ENCODE measurements at places on chromosomes 16 and 17.

DNA sequence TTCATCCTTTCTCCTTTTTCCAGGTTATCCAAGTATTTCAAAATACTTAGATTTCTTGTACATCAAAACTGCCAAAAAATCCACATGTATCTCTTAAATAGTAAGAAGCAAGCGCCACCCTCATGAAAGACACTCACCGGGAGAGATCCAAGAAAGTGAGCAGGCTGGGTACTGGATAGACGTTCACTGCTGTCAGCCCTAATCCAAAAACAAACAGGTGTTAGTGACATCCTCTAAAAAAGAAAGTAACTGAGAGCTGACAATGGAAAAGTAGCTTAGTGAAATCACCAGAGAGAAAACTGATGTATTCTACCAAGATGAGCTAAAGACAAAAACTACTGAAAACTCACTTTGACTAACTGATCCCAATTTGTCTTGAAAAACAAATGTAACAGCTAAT, 46.1 kb downstream of the MARVELD3 start:
- DNase-seq: no peak

DNA sequence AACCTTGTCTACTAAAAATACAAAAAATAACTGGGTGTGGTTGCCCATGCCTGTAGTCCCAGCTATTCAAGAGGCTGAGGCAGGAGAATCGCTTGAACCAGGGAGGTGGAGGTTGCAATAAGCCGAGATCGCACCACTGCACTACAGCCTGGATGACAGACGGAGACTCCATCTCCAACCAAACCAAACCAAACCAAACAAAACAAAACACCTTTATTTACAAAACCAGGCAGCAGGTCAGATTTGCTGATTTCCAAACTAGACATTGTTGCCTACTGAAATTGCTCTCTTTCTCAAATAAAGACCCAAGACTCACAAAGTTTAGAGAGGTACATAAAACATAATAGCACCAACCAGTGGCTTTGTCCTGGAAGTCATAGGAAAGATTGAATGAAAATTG, 5.7 kb upstream of the TMEM238L start:
- no peak for DNase-seq

DNA sequence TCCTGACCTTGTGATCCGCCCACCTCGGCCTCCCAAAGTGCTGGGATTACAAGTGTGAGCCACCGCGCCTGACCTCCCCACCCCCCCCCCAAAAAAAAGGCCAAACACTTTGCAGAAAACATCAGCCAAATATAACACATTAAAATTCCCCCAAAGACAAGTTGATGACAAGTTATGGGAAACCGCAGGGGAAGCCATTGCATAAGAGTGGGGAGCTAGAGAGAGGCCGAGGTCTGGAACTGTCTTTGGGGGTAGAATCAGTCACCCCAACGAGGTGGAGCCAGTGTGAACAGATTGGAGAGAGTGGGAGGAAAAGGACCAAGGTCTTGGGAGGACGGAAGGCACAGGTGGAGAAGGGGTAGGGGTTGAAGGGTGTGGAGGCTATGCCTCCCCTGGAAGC, 2.8 kb downstream of the DRC3 start:
- no peak for DNase-seq

DNA sequence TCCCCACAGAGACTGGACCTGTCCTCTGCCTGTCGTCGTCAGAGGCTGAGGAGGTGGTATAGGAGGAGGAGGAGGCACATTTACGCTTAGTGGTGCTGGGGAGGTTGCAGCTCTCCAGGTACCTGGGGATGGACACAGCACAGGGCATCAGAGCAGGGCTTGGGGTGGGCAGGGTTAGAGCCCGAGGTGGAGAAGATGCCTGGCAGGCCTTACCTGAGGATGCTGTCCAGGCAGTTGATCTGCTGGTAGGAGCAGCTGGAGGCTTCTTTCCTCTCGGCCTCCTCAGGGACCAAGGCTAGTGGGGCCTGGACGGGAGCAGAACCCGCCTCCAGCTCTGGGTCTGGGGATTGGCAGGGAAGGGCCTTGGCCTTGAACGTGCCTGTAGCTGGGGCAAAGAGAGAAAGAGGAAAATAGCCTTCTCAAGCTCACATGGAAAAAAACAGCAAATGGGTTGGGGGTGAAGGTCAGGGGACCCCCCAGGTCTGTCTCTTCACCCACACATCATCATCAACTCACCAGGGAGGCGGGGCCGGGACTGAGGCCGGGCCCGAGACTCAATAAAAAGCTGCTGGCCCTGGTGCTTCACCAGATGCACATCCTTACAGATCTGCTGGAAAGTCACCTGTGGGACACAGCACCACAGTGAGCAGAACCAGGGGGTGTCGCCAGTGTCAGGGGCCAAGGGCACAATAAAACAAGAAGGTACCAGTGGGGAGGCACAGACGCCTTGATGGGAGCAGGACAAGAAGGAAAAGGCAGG, 5.6 kb downstream of the PER1 start:
- no peak for DNase-seq

DNA sequence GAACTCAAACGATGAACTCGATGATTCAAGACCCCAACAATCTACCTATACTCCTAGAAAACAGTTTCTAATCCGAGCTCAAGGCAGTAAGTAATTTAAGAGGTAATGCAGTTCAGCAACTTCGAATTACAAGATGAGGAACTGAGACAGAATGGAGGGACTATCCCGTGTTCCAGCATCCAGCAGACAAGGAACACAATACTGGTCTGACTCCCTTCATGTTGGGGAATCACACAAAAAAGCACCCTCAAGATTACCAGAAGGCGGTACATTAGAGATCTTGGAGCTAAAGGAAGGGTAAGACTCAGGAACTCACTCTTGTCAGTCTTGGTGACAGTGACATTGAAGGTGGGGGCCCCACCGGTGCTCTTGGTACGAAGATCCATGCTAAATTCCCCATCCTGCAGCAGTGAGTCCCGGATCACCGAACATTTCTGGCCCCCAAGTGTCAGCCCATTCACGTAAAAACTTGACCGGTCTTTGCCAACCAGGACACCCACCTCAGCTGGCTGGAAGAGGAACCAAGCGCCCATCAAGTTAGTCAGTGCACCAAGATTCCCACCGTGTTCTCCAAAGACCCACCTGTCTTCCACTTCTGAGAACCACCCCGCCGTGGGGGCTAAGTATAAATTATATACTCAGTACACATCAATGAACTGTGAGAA, 1.9 kb downstream of the PFN1 start:
- DNase-seq: no peak

DNA sequence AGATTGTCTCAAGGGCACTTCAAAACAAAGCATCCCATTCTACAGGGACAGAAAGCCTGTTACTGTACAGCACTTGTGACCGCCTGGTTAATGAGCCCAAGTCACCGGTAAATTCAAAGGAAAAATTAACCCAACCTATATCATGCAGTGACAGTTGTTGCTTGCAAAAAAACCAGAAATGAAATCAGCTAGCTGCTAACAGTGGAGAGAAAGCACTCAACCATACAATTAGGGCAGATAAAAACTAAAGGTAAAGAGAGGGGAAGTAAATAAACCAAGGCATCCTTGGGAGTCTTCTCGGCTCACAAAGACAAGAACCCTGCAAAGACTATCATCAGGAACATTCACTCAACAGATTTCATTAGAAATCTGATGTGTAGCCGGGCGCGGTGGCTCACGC, 5.9 kb downstream of the RETREG3 start:
- no peak for DNase-seq

DNA sequence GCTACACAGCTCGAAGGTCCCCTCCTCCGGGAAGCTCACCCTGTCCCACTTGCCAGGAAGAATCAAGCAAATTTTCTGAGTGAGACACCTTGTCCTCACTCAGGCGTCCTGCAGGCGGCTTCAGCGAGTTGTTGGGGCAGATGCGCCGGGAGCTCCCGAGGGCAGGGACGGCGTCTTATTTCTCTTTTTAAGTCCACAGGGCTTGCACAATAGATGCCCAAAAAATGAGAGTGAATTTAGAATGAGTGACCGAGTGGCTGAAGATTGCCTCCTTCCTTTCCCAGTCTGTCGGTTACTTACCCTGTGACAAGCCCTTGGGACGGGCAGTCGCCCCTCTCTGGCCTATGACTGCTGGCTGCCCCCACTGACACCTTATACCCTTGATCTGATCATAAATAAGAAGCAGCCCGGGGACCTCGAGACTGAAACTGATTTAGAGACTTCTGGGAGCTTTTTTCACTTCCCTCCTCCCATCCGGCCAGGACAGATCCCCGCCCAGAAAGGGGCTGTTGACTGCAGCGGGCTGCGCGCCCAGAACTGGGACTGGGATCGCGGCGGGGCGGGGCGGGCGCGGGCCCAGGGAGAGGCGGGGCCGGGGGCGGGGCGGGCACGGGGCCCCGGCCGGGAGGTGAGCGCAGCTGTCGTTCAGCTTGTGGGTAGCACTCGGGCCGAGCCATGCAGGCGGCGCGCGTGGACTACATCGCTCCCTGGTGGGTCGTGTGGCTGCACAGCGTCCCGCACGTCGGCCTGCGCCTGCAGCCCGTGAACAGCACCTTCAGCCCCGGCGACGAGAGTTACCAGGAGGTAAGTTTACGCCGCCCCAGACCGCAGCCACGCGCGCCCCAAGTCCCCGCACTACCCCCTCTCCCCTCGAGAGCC, at the start of gene TTYH2:
TTYH2 (plus strand) TSS at position 659 of the 879 bp plus-strand sequence; CDS start at position 676, 17 bp downstream.
- peak; percentile 96 for DNase-seq

DNA sequence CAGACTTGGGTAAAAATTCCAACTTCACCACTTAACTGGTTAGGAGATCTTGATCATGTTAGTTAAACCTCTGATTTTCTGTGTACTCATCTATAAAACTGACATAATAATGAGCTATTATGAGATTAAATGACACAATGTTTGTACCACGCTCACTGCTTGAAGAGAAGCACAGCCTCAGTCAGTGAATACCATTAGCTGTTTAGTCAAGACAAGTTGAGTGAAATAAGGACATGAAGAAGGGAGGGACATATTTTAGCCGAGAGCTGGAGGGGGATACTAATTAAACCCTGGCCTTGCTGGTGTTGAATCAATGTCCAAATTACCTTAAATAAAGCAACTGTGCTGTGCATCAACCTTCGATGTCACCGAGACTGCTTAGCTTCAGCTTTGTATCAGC, 105.1 kb upstream of the TOX3 start:
- DNase-seq: no peak

GRCh38 chr16:22727285-22728166, 86.4 kb upstream of the HS3ST2 start:
- no peak for DNase-seq

- no peak for DNase-seq
Observed at GRCh38 chr17:33014751-33015150, 23.1 kb downstream of the SPACA3 start.

- DNase-seq: no peak
Observed at GRCh38 chr16:69555437-69555836, 10.3 kb upstream of the NFAT5 start.

DNA sequence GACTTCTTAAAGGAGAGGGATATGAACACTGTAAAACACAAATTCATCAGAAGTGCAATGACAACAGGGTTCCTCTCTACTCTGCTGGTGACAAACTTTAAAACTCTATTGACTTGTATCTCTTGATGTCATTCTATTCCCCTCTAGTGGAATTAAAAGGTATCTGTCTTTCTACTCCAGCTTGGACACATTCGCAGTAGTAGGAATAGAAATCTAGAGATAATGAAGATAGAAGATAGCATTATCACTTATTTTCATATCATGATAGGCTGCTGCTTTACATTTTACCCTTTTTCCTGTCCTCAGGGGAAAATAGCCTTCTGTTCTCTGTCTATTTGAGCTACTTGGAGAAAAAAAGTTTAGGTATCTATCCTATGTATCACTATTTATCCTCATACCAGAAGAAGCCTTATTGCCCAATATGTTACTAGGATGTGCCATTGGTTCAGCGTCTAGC, 209.6 kb upstream of the CACNG5 start:
- peak; percentile 60 for DNase-seq

DNA sequence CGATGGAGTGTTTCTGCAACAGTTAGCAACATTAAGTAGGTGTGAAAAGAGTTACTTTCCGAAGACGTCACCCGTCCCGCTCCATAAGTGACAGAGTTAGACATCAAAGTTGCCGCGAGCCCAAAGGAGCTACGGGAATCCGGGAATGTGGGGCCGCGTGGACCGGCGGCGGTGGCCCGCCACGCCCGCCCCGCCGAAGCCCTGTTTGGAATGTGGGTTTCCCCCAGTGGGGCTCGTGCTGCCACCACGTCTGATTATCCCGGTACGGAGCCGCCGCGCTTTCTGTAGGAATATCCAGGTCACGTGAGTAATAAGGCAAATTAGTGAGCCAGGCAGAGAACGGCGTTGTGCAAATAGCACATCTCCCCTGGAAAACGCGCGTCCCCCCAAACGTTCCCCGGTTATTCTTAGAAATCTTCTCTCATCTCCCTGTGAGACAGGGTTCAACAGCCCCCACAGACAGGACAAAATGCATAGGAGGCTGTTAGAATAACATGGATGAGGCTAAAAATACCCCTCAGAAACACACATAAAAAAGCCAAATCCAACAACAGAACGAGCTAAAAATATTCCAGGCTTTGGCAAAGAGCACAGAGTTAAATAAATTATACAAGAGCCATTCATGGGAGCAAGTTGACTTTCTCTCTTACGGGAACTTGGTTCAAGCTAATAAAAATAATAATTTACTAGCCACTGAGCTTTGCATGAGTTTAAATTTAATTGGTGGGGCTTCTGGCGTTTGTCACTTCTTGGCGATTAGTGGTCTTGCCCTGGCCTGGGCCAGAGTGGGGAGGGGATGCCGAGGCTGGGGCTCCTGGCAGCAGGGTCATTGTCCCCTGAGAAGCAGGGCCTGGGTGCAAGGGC, 8.6 kb downstream of the BAHCC1 start:
- peak; percentile 57 for DNase-seq

GRCh38 chr17:57900991-57901743, 51.3 kb upstream of the MRPS23 start:
- DNase-seq: no peak

DNA sequence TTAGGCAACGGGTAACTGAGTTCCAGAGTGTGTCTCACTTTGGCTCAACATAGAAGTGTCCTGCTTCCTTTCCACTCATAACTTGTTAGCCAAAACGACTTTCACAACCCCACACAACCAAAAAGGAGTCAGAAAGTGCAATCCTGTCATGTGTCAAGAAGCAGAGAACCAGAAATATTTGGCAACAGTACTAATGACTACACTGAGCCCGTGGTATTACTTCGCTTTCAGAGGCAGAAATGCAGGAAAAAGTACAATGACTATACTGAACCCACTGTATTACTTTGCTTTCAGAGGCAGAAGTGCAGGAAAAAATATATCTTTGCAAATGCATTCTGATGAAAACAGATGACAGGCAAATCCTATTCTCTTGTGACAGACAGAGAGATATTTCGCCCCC, 484.6 kb downstream of the KIF2B start:
- DNase-seq: no peak

DNA sequence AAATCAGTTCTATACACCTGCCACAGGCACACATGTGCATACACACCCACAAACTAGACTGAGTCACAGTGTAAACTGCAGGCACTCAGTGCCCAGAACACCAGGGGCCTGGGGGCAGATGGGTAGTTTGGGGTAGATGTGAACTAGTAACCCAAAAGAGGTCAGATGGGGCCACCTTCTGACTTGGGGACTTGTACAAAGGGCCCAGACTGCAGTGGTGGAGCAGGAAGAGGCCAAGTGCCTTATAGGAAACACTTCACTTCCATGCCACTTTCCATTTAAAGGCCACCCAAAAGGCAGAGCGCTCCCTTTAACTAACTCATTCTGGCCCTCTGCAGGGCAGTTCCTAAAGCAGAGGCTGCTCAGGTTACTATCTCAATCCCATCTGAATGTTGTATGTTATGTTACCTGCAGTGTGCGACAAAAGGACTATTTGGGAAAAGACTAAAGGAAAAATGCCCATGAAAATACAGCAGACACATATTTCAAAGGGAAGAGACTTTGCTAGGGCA, 27.8 kb upstream of the ERN1 start:
- DNase-seq: no peak
